ENCODE measurements at places on chromosomes 11 and 22.

DNA sequence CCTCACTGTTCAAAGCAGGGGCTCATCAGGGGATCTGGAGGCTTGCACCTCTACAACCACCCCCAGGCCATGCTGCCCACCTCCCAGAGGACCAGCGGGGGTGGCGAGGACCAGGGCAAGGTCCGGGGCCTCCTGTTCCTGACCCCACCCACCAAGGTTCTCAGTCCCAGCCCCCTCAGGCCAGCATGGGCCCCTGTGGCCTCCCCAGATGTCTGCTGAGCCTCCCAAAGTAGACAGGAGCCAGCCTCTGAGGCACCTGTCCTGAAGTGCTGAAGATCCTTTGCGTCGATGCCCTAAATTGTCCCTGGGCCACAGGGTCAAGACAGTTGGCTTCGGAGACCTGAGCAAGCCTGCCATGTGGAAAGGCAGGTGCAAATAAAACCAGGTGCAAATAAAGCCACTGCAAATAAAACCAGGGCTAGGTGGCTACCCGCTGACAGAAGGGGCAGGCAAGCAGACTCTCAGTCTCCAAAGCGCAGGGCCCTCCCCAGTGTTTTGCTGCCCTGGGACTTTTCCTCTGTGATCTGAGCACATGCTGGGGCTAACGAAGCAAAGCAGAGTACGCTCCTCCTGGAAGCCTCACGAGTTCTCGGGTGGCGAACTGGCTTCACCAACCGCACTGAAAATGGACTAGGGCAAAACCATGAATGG, 22.4 kb upstream of the ARFGAP3 start:
- no peak for ATAC-seq

- ATAC-seq: no peak
These were observed 274.4 kb downstream of the BLID start for GRCh38 chr11:121841487-121842191.

DNA sequence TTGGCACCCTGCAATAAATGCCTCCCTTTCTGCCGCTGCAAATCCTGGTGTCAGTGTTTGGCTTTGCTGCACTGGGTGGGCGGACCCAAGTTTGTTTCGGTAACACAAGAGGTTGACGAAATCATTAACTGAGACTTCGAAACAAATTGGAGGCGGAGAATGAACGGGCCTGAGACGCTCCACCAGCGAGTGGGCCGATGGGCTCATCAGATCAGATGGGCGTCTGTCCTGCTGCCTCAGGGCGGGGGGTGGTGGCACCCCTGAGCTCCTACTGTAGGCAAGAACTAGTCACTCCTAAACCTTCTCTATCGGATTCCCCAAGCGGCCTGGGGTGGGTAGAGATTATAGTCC, 918 bp upstream of the CAPN5 start:
- no peak for ATAC-seq

DNA sequence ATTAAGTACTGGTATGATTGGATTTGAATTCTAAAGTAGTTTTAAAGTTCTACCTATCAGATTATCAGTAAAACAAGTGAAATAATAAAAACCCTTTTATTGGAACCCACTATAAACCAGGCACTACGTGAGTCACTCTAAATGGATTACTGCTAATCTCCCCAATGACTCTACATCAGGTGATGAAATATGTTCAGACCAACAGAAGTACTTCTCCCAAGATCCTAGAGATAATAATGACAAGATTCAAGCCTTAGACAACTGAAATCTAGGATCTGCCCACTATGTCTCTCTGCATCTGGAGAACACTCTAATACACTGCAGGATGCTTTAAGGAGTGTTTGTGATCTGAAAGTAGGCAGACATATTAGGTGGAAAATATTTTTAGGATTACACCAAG, 652.1 kb upstream of the CHORDC1 start:
- ATAC-seq: no peak

- no peak for ATAC-seq
These were observed 27.5 kb downstream of the ADAMTS8 start for GRCh38 chr11:130400781-130401483.

DNA sequence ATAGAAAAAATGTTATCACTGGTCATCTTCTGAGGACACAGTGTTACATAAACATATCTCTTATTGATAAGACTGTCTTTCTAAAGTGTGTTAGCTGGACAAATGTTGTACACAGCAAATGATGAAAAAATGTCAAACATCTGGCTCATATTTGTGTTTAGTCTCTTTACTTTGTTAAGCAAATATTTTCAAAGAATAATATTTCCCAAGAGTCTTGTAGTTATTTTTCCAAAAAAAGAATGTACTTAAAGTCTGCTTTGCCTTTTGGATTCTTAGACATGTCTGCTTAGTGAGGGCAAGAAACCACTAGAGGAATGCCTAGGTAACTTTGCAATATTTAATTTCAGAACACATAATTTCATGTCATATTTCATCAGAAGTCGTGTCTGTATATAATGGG, 23.9 kb upstream of the CCDC179 start:
- no peak for ATAC-seq

GRCh38 chr22:24207264-24208011, 26.2 kb downstream of the SUSD2 start:
- no peak for ATAC-seq

GRCh38 chr11:86274503-86274902, 27.5 kb upstream of the HIKESHI start:
- ATAC-seq: no peak

- ATAC-seq: no peak
These were observed 1.6 kb upstream of the MAP4K2 start for GRCh38 chr11:64804346-64805210.

- ATAC-seq: peak; percentile 95
These were observed at the start of gene LRRC74B for GRCh38 chr22:21045585-21046294. Gene LRRC74B (plus strand): TSS chr22:21045946. CDS start chr22:21045987, 41 bp downstream.

GRCh38 chr11:34358728-34359547, 1.1 kb upstream of the ABTB2 start:
- ATAC-seq: peak; percentile 5

- no peak for ATAC-seq
These were observed 541.3 kb downstream of the LUZP2 start for GRCh38 chr11:25038131-25038530.

DNA sequence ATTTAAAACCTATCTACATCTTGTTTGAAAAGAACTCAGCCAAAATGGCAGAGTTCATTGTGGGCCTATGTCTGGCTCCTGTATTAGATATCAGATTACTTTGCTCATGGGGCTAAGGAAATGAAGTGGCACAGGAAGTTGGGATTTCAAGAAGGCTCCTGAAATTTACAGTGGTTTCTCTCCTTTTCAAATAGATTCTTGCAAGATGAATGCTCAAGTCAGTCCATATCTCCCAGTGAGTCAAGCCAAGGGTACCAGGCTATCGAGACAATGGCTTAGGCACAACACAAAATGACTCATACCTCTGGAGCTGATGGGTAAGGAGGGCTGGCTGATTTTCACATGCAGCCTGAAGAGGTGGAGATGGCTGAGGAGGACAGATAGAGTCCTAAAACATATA, 24.1 kb upstream of the APOA1 start:
- no peak for ATAC-seq

DNA sequence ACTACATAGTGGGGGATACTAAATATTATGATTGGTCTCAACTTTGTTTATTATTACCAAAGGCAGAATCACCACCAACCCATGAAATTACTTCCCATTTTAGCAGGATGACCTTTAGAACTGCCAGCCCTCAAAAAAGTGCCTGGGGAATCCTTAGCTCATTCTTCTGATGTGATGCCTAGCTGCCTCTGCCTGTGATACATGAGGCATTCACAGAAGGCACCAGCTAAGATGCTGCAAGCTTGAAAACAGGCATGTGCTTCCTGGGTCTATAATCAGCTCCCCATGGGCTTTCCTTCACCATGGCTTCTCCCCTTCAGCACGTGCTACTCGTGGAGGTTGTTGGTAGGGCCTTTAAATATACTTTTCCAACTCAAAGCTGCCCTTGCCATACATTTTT, 50.4 kb upstream of the ARHGAP20 start:
- no peak for ATAC-seq

- no peak for ATAC-seq
These were observed 761.5 kb downstream of the NTM start for GRCh38 chr11:132131961-132132360.

GRCh38 chr22:49094858-49095257, 732.8 kb downstream of the BRD1 start:
- no peak for ATAC-seq

GRCh38 chr11:74538680-74539079, 45.2 kb upstream of the LIPT2 start:
- ATAC-seq: no peak

- peak; percentile 74 for ATAC-seq
These were observed at the start of gene IL10RA for GRCh38 chr11:117985953-117986887. Gene IL10RA (plus strand): TSS chr11:117986394. CDS start chr11:117986468, 74 bp downstream.

DNA sequence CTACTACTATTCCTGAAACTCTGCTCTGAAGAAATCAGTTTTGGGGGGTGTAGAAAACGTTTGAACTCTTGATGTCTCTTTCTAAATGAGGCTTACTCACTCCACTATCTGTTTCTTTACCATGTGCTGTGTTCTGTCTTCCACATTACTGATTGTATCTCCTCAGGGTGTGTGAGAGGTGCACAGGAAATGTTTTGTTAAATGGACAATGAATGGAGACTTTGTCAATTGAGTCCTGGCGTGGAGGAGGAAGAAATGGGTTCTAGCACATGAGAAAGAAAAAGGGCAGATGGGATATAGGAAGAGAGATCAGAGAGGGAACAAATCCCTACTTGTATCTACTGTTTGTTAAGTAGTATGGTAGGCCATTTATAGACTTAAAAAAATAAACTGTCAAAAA, 577.1 kb upstream of the CCDC90B start:
- no peak for ATAC-seq

DNA sequence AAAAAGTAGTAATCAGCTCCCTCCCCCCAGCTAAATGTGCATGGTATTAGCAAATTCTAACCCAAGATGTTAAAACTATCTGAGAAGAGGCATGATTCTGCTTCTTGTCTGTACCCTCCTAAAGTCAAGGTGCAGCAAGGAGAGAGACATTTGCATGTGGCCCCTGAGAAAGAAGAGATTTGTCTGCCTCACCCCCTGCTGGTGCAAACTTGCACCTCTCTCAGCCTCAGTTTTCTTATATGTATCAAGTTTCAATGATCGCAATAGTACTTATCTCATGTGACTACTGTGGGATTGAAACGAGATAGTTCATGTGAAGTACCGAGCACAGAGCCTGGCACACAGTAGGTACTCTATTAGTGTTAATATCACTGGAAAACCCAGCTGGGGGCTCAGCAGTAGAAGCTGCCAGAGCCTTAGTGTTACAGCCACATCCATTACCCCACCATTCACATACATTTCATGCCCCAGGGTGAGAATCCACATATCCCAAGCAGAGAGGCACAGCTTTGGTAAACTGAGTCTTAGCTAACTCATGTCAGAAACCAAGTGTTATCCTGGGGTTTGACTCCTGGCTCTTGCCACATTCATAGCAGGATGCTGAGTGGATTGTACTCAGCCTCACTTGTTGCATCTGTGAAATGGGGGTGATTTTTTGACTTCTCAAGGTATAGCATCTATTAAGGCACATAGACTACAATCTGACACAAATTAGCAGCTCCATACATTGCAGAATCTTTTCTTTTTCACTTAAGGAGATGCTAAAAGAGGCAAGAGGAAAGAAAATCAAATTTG, 24.9 kb downstream of the CD44 start:
- no peak for ATAC-seq

GRCh38 chr11:120028181-120028896, 109.6 kb downstream of the TRIM29 start:
- ATAC-seq: no peak

DNA sequence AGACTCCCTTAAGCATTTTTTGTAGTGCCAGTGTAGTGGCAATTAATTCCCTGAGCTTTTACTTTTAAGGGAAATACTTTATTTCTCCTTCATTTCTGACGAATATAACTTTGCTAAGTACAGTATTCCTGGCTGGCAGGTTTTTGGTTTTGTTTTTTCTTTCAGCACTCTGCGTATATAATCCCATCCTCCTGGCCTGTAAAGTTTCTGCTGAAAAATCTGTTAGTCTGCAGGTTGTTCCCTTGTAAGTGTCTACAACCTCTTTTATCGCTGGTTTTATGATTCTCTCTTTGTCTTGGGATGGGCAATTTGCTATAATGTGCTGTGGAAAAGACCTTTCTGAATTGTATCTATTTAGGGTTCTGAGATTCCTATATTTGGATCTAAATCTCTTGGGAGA, 56.0 kb downstream of the KCNQ1OT1 start:
- ATAC-seq: no peak

GRCh38 chr22:49649166-49650068, 178.3 kb downstream of the BRD1 start:
- no peak for ATAC-seq

GRCh38 chr11:119094816-119095065, 6.9 kb downstream of the DPAGT1 start:
- ATAC-seq: peak; percentile 44

- ATAC-seq: no peak
These were observed 465.3 kb upstream of the ARHGAP42 start for GRCh38 chr11:100221791-100222190.

- no peak for ATAC-seq
These were observed 117.3 kb downstream of the EHF start for GRCh38 chr11:34738237-34738636.

- ATAC-seq: no peak
These were observed 54.1 kb downstream of the CELSR1 start for GRCh38 chr22:46483353-46483752.

DNA sequence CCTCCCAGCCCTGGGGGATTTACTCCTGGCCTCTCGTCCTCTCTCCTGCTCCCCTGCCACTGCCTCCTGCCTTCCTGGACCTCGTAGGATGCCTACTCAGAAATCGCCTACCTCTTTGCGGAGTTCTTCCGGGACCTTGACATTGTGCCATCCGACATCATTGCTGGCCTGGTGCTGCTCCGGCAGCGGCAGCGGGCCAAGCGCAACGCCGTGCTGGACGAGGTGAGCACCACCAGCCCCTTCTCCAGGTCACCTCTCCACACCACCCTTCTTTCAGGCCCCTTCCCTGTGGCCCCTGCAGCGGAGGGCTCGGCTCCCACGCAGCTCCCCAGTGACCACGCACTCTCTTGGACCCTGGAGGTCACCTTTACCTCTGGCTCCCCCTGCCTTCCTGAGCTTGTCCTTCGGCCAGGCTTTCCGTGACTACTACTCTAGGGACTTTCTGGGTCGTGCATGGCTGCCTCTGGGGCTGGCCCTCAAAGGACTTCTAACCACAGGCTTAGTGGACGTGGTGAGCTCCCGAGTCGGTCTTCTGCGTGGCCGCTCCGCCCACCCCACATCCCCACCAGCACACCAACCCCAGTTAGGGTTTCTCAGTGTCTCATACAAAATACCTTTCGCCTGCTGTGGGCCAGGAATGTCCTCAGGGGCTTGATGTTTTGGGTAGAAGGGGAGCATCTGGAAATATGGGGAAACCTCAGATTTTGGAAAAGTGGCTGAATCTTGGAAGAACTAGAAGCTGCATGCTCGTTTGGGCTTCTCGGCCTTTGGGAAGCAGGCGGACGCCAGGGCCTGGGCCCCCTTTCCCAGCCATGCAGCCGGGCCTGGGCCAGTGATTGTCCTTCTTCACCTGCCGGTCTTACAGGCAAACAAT, 24.1 kb upstream of the MYRF start:
- no peak for ATAC-seq
